Anterior cingulate cortex (tissue), 58 donors: ENCODE measurements at places on chromosomes 5 and 9.
A peak's percentile ranks its signal among the peaks of the same experiment; 100 is the strongest.

DNA sequence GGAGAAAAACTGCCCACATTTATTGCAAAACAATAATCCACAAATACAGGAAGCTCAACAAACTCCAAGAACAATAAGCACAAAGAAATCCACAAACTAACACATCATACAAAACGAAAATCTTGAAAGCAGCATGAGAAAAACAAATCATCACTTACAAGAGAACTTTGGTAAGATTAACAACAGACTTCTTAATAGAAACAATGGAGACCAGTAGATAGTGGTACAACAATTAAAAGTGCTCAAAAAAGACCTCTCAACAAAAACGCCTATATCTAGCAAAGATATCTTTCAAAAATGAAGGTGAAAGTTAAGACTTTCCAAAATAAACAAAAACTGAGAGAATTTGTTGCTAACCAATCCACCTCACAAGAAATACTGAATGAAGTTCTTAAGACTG is 38.4 kb downstream of the CDKL3 start:
- DNase-seq: no peak

GRCh38 chr9:131838530-131839280 is 98.8 kb upstream of the RAPGEF1 start:
- DNase-seq: no peak

- no peak for DNase-seq
Measured at GRCh38 chr9:2809692-2810419, 34.0 kb downstream of the PUM3 start.

GRCh38 chr5:94407023-94407422 is 211.4 kb downstream of the KIAA0825 start:
- no peak for DNase-seq

GRCh38 chr9:25421560-25421959 is 256.7 kb downstream of the TUSC1 start:
- DNase-seq: no peak

DNA sequence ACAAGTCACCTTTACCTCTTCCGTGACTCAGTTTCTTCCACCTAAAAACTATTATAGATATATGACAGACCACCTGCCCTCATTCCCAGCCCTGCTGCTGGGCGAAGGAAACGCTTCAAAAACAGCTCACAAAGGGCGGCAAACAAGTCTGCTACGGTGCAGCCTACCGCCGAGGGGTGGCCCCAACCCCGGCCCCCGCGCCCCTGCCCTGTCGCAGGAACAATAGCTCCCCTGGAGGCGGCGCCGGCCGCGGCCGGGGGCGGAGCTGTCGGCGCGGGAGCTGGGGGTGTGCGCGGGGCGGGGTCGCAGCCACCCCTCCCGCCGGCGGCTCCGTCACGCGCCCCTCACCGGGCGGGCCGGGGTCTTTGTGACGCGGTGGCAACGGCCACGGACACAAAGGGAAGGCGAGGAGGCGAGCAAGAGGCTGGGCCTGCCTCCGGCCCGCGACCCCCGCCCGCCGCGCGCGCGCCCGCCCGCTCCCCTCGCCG is at the start of gene TMEFF1:
TSS of gene TMEFF1 (plus strand) at position 362 of the 488 bp plus-strand sequence. CDS start 396 bp downstream, outside the sequence.
- DNase-seq: peak; percentile 82

GRCh38 chr5:591746-592145 is 20.4 kb upstream of the CEP72 start:
- no peak for DNase-seq

DNA sequence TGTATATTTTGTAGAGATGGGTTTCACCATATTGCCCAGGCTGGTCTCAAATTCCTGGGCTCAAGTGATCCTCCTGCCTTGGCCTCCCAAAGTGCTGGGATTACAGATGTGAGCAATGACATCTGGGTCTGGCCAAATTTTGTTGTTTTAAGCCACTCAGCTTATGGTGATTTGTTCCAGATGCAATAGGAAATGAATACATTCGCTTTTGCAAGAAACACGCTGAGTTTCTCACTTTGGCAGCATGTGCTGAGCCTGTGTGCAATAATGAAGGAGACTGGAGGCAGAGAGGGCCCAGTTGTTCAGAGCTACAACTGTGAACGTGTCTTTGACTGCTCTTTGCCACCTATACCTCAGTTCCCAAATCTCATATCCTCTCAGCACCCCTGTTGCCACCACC is 56.4 kb downstream of the KIF4B start:
- DNase-seq: no peak

- no peak for DNase-seq
Measured at GRCh38 chr9:107284636-107285035, 1.6 kb downstream of the RAD23B start.

- peak; percentile 29 for DNase-seq
Measured at GRCh38 chr9:131960851-131961495, 118.7 kb downstream of the MED27 start.

DNA sequence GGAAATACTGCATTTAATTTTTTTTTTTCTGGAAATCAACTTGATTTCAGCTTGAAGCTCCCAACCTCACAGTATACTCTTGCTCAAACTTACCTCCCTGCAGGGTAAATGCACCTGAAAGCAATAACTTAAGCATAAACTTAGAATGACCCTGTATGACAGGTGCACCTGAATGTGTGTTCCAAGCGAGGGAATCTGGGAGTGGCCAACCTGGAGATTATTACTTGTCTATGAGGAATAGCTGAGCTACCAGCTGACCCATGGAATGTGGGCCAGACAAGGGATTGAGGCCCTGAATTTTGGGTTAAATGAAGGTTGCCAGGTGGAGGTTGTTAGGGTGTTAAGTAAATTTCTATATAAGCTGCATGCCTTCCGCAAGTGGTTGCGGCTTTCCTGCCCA is 140.6 kb downstream of the OSTF1 start:
- no peak for DNase-seq

DNA sequence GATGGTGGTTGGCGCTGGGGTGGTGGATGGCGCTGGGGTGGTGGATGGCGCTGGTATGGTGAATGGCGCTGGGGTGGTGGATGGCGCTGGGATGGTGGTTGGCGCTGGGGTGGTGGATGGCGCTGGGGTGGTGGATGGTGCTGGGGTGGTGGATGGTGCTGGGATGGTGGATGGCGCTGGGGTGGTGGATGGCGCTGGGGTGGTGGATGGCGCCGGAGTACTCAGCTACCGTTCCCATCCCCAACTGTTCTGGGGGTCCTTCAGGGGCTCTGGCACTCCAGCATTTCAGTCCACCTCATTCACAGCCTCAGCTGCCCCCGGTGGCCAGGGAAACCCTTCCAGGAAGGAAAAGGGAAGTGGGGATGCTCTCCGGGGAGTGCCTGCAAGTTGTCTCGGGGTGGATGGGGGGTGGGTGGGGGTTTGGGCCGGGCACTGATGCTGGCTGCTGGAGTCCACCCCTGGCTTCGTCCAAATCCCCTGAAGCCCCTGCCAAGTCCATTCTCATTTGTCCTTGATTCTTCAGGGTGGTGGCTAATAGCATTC is 147.3 kb upstream of the COL5A1 start:
- no peak for DNase-seq

GRCh38 chr9:121596515-121596914 is 54.9 kb upstream of the DAB2IP start:
- DNase-seq: no peak
